ENCODE measurements at places on chromosomes 4 and X. TPM values are rescaled to one million over a fixed set of nuclear protein-coding genes. Genes with fewer than 3 reads are reported as not detected.

TCEAL6 gene
- total RNA-seq: not detected

TGIF2LX gene
- total RNA-seq: not detected

GRCh38 chr4:83231620-83232076 lies 53.0 kb downstream of the COQ2 start:
- no peak for DNase-seq

- no peak for DNase-seq
Measured at GRCh38 chrX:110825972-110826371, 30.4 kb upstream of the CHRDL1 start.

DNA sequence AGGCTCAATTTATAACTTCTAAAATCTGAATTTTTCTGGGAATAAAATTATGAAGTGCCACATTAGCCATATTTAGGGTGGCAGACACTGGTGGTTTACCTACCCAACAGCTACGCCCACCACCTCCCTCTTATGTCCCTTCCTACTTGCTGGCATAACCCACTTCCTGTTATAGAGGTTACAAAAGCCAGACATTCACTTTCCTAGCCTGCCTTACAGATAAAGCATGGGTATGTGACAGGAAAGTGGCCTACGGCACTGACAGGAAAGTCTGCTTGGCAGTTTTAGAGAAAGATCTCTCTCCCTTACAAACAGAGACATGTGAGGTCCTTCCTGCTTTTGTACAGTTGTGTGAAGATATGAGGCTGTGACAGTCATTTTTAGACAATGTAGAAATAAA lies 12.4 kb downstream of the DDX53 start:
- no peak for DNase-seq

DNA sequence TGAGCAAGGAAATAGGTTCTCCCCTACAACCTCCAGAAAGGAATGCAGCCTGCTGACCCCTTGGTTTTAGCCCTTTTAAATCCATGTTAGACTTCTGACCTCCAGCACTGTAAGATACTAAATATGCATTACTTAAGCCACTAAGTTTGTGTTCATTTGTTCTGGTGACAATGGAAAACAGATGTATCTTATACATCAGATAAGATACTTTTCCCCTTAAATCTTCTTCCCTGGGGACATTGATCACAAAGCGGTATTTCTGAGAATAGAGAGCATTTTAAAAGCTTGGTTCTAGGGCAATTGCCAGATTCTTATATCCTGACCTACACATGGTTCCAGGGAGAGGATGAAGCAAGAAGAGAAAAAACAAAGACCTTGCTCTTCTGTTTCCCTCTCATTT lies 6.5 kb upstream of the TMEM184C start:
- DNase-seq: no peak

DNA sequence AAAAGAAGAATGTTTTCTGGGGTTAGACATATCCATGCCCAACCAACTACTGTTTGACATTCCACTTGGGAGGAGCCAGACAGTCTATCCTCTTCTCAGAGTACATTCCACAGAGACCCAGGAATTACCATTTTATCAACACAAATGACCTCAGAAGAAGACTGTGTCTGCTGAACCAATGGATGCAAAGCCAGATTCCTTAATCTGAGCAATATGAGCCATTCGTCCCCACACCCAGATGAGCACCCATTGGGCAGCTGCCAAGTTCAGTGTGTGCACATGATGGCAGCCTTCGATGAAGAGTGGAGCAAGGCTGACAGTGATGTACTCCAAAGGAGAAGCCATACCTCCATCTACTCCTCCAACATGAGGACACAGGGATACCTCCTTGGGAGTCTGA lies 111.3 kb downstream of the ZNF674 start:
- DNase-seq: no peak

DNA sequence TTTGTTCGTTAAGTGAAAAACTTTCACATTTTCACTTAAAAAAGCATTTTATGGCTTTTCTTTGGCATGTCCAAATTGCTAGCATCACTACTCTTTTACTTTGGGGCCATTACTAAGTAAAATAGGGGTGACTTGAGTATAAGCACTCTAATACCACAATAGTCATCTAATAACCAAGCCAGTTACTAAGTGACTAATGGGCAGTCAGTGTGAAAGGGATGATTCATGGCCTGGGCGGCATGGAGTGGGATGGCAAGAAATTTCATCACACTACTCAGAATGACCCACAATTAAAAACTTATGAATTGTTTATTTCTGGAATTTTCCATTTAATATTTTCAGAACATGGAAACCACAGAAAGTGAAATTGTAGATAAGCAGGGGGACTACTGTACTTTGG lies 60.9 kb downstream of the BMP15 start:
- no peak for DNase-seq

DNA sequence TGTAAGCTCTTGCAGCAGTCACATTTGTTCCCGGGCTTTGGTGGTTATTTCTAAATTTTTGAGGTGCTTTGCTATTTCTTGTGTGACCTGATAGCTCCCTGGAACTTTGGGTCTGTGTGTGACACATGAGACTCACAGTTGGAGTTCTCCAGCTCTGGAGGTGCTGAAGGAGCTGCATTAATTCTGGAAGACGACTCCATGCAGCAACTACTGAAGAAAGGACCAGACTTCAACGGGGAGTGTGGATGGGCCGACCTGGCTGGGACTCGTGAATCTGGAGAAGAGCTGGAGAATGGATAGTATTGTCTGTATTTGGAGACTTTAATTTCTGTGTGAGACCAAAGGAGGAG lies 1.5 kb downstream of the MRFAP1 start:
- DNase-seq: no peak

GRCh38 chrX:72003811-72004750 lies 93.4 kb downstream of the NHSL2 start:
- peak; percentile 53 for DNase-seq

GRCh38 chr4:153005899-153006381 lies 69.8 kb downstream of the FHDC1 start:
- no peak for DNase-seq

GRCh38 chrX:107323786-107324492 lies 117.5 kb downstream of the DNAAF6 start:
- DNase-seq: no peak

GRCh38 chrX:43559644-43560043 lies 96.5 kb upstream of the MAOA start:
- DNase-seq: peak; percentile 15

- no peak for DNase-seq
Measured at GRCh38 chrX:6965729-6966128, 181.8 kb upstream of the STS start.

GRCh38 chr4:127410201-127410600 lies 222.6 kb upstream of the INTU start:
- no peak for DNase-seq

NEUROG2 gene
- not detected for total RNA-seq

DNA sequence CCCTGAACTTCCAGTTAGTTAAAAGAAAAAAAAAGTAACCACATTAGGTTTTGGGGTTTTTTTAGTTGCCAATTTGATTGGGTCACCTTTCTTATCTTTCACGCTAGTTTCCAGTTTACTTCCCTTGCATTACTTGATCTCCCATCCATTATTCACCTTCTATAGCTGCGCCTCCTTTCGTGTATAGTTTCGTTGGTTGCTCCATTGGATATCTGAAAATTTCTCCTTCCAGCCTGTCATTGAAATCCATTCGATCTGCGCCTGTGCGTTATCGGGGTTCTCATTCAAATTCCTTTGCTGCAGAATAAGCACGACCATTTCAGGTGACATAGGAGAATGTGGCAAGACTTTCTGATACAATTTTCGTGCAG lies 764 bp downstream of the TRAPPC11 start:
- DNase-seq: no peak

DNA sequence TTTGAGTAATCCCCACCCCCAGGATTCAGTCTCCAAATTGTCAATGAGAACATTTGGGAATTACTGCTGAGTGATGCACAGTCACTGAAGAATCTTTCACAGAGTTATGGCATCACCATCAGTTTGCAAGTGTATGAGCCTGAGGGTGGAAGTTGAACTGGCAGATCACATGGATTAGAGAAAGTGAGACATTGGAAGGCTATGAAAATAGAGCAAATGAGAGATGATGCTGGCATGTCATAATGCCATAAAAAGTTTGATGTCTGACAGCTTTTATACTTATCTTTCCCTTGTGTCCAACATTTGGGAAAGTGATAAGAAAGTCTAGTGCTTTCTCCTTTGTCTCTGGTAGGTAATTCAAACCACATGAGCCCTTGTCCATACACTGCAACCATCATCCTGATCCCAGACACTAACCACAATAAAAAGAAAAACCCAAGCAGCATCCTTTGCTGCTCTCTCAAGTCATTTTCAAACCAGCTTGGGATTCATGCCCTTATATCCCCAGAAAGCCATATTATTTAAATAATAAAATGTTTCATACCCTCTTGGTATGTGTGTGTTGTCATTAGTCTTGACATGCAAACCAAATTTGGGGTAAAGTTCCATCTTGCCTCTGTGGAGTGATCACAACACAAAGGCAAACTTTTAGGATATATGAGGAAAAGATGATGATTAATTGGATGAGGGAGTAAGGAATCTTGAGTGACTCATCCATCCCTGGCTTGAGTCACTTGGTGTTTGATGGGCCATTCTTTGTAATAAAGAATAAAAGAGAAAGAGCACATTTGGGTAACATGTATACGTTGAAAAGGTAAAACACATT lies 438.9 kb downstream of the GRXCR1 start:
- DNase-seq: no peak

GRCh38 chrX:153441981-153442380 lies 3.9 kb downstream of the TREX2 start:
- no peak for DNase-seq

GSX2 gene
- total RNA-seq: 6.8 TPM

- DNase-seq: no peak
Measured at GRCh38 chrX:22481436-22481835, 208.7 kb downstream of the CBLL2 start.

DNA sequence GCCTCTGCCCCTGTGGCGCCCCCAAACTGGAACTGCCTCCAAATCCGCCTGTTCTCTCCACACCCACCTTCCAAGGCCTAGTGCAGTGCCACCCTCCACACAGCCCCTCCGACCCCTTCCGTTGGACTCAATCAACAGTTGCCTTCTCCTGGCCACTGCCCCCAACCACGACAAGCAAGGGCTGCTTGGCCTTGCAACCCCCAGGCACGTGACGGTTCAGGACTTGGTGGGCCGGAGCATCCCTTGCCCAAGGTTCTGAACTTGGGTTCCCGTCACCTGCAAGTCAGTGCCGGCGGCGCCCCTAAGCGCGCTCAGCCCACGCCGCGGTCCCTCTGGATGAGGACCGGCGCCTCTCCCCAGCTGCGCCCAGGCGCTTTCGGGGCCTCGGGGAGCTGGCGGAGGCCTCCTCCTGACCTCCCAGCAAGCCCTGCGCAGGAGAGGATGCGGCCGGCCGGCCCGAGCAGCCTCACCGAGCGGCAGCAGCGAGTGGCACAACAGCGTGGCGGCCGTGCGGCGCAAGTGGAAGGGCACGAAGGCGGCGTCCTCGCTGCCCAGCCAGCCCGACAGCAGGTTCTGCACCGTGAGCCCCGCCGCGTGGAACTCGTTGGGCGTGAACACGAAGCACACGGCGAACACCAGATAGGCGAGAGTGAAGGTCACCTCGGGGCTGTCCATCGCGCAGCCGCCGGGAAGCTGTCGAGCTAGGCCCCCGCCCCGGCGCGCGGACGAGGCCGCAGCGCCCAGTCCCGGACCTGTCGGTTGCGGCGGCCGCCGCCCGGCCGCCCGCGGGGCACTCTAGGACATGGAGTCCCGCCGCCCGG lies 750 bp downstream of the TMEM129 start:
- DNase-seq: peak; percentile 53

DNA sequence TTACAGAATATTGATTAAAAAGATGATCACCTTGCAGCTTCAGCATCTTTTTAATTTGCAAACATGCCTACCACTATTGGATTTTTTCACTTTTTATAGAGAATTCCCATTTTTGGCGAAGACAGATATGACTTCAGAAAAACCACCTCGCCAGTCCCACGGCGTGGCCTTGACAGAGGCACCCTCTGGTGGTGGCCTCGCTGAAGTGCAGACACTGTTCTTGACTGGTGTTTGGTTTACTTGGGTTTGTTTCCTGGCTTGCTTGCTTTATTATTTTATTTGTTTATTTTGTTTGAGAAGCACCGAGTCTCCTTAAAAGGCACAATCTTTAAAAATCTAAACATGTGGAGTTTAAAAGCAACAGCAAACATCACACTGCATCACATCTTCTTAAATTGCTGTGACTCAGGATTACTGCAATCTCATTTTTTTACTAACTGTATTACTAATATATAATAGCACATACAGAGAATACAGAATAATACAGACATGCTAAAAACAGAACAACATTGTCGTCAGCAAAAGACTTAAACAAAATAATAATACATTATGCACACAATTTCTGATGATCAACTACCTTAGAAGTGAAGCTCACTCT lies 13.1 kb upstream of the AMTN start:
- peak; percentile 19 for DNase-seq

DNA sequence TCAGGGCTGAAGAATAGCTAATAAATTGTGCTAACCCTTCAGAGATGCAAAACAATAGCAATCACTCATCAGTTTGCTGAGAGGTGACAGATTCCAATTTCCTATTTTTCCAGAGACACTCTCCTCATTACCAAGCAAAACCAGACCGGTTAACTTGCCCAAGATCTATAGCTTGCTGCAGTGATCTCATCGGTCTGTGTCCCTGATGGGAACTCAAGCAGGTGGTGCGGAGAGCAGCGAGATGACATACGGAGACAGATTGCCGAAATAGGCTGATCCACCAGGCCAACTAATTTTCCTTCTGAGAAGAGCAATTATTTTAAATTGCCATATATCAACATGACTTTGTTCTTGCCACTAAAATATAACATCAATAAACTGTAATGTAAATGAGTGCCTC lies 10.5 kb upstream of the DCHS2 start:
- DNase-seq: no peak

CLDN34 gene
- not detected for total RNA-seq

DNA sequence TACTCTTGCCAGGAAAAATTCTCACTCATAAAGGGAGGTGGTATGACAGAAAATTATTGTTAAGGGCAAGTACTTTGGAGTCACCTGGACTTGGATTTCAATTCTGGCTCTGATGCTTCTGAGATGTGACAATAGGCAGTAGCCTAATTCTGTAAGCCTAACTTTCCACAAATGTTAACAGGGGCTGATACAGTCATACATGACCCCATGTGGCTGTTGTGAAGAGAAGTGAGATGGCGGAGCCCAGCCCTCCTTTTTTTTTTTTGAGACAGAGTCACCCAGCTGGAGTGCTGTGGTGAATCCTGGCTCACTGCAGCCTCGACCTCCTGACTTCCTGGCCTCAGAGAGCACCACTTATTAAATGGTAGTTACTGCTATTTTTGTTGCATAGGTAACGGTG lies 54.4 kb upstream of the IRF2 start:
- no peak for DNase-seq

TMEM47 gene
- total RNA-seq: not detected
